Subcutaneous preadipocyte (primary cell): ENCODE measurements at places on chromosomes 16 and 17. TPM values are rescaled to one million over a fixed set of nuclear protein-coding genes. Genes with fewer than 3 reads are reported as not detected.

Gene ZSCAN10
- total RNA-seq: not detected in 2 replicates

Gene RNF43
- total RNA-seq: under 0.01 TPM in 2 replicates

Gene TNP2
- not detected in 2 replicates for total RNA-seq

Gene KRTAP1-5
- 1.1 and 1.6 TPM in 2 replicates for total RNA-seq

Gene CORO1A
- total RNA-seq: 0.73 and 1.6 TPM in 2 replicates

Gene SLC16A6
- total RNA-seq: 0.73 and 1.4 TPM in 2 replicates

Gene KRTAP4-3
- not detected in 2 replicates for total RNA-seq
